CD4-positive, alpha-beta T cell treated with Interleukin-12 subunit alpha and Interleukin-12 subunit beta, for 1 hour (primary cell): ENCODE measurements at places on chromosomes 13 and 19.

DNA sequence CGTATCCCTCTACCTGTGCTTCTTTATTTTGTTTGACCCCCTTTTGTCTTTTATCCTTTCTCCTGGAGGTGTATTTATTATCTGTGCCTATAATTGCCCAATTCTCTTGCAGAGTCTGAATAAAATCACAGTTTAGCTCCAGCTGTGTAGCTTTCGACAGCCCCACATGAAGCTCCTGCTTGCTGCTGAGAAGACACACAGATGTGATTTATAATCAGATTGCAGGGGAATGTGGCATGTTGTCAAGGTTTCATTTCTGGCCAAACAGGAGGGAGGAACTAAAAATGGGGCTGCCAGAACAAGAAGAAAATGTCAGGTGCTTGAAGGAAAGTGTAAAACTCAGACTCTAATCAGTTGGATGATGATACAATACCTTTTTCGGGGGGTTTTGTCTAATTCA lies 22.7 kb downstream of the CCNA1 start:
- DNase-seq, result no peak

- no peak for DNase-seq
Observed at GRCh38 chr19:56654151-56654550, 11.2 kb downstream of the SMIM17 start.

DNA sequence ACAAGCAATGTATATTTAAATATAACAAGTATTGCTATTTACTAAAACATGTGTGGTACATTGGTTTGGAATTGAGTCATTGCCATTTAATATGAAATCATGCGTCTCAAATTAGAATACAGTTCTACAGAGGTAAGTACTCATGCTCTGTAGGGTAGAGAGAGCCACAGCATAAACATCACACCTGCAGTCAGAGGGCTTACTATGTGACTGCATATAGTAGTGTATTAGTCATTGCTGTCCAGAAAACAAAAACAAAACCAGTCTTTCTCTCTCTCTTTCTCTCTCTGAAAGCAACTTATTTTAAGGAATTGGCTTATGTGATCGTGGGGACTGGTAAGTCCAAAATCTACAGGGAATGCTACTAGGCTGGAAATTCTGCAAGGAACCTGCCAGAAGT lies 370.3 kb downstream of the GPC5 start:
- no peak for DNase-seq

DNA sequence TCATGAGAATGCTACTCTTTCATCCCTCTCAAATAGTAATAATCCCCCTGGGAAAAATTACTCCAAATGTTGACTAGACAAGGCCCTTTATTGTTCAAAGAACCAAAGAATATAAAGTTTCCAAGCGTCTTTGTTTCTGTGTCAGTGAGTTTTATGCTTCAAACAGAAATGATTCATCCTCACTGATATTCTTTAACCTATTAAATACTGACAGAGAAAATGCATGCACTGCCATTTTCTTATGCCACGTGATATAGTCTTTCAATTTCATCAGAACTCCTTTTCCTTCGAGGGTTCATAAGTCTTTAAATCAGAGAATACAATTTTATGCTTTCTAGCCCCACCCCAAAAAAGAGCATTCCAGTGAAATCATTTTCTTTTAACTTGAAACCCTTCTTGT lies 211.6 kb downstream of the SHISA2 start:
- DNase-seq, result no peak

GRCh38 chr13:77853703-77854102 lies 64.9 kb downstream of the EDNRB start:
- no peak for DNase-seq

GRCh38 chr13:104954210-104954609 lies 1581.3 kb downstream of the EFNB2 start:
- no peak for DNase-seq
